ENCODE measurements at places on chromosomes 4 and X.

DNA sequence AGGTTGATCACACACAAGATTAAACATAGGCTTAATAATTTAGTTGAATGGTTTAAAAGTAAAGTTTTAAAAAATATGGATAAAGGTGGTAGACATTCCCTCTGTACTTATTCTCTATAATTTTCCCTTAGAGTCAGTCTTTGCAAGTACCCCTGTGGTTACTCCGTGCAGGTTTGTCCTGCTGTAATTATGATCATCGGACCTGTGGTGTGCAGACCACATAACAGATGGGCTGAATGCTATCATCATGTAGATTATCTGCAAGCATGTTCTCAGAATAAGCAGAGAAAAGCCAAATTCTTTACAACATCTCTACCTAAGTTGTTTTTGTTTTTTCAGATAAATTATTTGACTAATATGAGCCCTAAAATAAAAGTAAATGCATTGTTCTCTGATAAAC, 146.8 kb downstream of the FSTL5 start:
- DNase-seq: peak; percentile 1

DNA sequence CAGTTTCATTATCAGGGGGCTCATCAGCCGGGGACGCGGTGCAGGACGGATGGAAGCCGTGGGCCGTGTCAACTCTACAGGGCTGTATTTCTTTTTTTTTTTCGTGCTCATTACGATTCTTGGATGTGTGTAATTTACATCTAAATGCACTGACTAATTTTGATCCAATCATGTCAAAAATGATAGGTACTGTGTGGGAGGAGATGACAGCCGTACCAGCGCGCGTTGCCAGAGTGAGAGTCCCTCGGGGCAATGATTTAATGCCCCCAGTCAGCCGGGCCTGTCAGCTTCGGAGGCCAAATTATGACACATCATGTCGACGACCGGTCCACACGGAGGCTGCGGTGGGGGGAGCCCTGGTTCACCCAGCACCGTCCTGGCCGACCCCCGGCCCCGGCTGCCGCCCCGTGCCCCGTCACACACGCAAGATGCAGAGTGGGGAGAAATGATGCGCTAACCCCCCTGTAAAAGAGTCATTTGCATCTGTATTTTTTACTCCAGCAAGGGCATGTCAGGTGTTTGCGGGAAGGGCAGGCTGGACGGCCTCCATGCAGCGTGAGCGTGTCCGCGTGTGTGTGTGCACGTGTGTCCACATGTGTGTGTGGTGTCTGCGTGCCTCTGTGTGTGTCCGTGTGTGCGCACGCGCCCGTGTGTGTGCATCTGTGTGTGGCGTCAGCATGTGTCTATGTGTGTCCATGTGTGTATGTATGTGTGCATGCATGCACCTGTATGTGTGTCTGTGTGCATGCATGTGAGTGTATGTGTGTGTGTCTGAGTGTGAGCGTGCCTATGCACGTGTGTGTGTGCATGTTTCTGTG, 74.3 kb upstream of the PPP2R3B start:
- DNase-seq: no peak

- DNase-seq: no peak
These were observed 55.6 kb upstream of the EXOC1L start for GRCh38 chr4:55763996-55764395.

- DNase-seq: no peak
These were observed 693.4 kb upstream of the INTU start for GRCh38 chr4:126939401-126939800.

DNA sequence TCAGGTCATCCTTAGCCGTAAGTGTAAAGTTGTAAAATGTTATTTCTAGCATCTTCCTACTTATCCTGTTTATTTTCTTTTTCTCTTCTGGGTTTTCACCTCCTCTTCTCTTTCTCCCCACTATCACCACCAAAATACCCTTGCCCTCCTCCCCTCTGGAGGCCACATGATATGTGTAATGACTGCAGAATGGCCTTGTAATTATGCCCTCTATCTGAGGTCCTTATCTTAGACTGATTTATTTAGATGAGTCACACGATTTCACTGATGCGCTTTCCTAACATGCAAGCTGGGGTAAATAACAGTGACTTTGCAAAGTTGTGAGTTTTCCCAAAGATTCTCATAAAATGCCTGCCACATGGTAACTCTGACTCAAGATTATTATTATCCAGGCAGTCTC, 231.8 kb upstream of the GPRIN3 start:
- DNase-seq: no peak

DNA sequence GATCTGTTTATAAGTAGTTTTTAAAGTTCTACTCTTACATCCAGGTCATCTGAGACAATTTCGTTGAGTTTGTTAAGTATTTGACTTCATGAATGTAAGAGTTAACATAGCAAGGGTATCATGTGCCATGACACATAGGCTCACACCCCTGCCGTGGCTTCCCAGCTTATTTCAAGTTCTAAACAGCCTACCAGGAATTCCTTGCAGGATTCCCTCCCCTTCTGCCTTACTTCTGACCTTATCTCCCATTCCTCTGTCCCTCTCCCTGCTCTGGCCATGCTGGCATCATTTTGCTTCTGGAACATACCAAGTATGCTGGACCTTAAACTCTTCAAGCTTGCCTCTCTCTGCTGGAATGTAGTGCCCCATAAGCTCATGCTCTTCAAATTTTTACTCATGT, 369.9 kb upstream of the PCDH7 start:
- DNase-seq: no peak

DNA sequence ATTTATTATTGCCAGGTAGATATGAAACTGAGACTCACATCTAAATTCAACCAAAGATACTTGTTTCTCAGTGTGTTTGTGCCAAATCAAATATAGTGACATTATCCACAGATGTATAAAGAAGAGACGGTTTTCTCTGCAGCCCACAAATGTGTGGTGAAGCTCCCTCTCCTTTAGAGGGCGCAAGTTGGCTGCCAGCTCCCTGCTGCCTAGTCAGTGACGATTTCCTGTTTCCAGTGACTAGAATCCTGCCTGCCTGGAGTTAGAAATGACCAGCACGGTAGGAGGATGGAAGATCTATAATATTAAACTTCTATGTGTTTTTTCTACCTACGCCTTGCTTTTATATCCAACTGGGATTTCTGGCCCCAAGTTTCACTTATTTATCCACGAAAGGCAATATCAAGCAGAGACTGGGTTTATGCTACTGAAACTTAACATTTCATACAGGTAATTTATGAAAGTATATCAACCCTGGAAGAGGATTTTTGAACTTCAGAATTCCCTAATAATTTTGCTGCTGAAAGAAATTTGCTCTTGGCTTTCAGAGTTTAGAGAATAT, 1793.7 kb upstream of the TENM3 start:
- DNase-seq: peak; percentile 82
